Activated CD4-positive, CD25-positive, alpha-beta regulatory T cell treated with anti-CD3 and anti-CD28 coated beads, Interleukin-2, amount 50 U/mL, for 72 hours (primary cell): ENCODE measurements at places on chromosomes 13 and 19.

DNA sequence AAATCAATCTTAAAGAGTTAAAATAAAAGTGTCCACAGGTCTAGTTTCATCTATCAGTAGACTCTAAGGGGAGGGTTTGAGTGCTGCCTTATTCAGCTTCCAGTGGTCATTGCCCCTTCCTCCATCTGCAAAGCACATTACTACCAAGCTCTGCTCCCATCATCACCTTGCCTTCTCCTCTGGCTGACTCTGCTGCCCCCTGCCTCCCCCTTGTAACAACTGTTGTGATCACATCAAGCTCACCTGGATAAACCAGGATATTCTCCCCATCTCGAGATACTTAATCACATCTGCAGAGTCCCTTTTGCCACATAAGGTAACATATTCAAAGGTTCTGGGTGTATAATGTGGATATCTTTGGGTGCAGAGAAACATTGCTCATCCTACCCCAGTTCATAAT, 43.3 kb upstream of the GPC6 start:
- DNase-seq = no peak

- DNase-seq = no peak
Measured at GRCh38 chr19:50003810-50004419, 21.3 kb downstream of the VRK3 start.

- no peak for DNase-seq
Measured at GRCh38 chr13:101416181-101417042, at the start of gene NALCN. Gene NALCN (minus strand): TSS chr13:101416508. CDS start chr13:101399126, 17,382 bp downstream.

- no peak for DNase-seq
Measured at GRCh38 chr19:17129377-17129776, 53.8 kb downstream of the MYO9B start.

DNA sequence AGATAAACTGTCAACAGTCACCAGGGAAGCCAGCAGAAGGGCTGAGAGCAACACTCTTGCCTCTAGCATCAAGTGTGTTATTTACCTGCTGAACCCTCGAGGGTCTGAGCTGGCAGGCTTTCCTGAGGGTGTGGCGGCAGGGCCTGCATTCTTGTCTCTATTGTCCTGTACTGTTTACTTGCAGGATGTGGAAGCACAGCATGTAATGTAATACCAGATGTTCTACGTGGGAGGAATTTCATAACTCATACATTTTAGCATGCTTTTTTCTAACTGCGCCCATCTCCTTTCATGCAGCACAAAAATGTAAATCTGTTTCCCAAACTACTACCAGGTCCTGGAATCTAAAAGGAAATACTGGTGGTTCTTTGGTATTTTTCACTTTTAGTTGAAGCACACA, 153.1 kb downstream of the RGCC start:
- no peak for DNase-seq

GRCh38 chr19:15114153-15114540, 6.9 kb downstream of the SYDE1 start:
- no peak for DNase-seq

DNA sequence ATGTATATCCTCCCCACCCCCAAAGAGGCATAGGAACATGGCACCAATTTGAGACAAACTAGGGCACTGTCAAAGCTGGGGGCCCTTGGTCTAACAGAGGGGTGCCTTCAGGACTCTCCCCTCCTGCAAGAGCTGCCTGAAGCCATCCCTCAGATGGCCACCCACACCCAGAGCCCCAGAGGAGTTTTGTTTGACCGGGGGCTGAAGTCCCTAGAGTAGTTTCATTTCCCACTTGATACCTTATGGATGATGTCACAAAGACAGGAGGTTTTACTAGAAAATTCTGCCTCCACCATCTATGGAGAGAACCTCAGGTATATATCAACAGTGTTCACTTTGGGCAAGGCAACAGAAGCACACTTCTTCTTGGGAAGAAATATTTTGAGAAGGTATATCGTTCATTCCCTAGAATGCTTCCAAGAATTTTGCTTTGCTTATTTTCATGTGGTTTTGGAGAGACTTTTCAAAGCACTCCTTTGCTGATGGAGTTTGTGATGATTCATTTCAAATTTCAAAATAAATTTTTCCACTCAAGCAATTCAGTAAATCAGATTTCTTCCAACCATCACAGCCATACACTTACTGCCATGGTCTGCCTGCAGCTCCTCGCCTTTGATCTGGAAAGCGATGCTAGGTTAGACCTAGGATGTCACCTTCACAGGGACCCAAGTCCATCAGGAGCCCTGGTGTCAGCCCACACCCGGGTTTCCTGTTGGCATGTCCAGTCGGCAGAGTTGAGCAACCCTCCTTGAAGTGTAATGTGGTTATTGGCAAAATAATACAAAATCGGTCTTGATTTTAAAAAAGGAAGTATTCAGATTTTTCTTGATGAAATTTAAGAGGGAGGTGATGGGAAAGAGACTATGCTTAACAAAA, 207.0 kb downstream of the SHISA2 start:
- DNase-seq = no peak

- DNase-seq = no peak
Measured at GRCh38 chr13:71922194-71922593, 55.2 kb upstream of the DACH1 start.
